Neural cell (in vitro differentiated cells): ENCODE measurements at places on chromosomes 16 and 17. TPM values are rescaled to one million over a fixed set of nuclear protein-coding genes. Genes with fewer than 3 reads are reported as not detected.

Gene ACSM2A
- not detected in 2 replicates for polyA plus RNA-seq

Gene ABI3
- not detected in 2 replicates for polyA plus RNA-seq

Gene OVCA2
- 48.6 and 54.4 TPM in 2 replicates for polyA plus RNA-seq

Gene AFMID
- polyA plus RNA-seq: 15.8 and 27.1 TPM in 2 replicates

Gene TEKT3
- polyA plus RNA-seq: 1.7 and 3.1 TPM in 2 replicates

Gene GRAP
- 0.42 and 2.3 TPM in 2 replicates for polyA plus RNA-seq

Gene HELZ
- 11.7 and 14.4 TPM in 2 replicates for polyA plus RNA-seq
